ENCODE measurements at places on chromosomes 11 and 22.

DNA sequence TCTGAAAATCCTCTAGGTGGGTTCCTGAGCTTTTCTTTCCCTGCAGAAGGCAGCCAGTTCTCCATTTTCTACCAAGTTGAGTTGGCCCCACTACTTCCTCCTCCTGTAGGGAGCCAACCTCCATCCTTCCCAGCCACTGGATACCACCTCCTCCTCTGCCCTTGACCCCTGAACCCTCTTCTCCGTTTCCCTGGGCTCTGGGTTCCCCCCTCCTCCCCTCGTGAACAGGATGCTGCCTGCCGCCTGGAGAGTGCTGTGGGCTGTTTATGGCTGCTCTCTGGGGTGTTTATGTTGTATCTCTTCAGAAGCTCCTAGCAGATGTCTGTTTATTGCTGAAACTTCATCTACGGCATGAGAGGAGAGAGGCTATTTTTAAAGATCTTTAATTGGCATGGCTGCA, 8.6 kb downstream of the MICAL2 start:
- DNase-seq, result no peak

- DNase-seq, result no peak
Measured at GRCh38 chr11:84857746-84858145, 769.4 kb downstream of the DLG2 start.

GRCh38 chr11:82305123-82305522, 428.5 kb downstream of the FAM181B start:
- no peak for DNase-seq

- no peak for DNase-seq
Measured at GRCh38 chr22:23236440-23237184, 56.3 kb downstream of the BCR start.

DNA sequence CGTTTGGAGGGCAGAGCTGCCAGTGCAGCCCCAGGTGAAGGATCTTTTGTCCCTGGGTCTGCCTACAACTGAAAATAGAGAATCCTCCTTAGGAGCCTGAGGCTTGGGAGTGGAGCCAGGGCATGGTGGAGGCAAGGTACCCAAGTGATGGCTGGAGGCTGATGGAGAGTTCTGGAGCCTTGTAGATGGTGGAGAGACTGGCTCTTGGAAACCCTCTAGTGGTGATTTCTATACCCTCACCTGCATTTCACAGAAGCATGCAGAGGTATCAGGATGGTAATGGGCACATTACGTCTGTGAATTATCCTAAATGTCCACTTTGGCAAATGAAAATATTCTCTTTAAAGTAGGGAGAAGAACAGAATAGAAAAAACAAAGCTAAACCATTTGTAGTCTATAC, 44.4 kb downstream of the INSC start:
- DNase-seq, result peak; percentile 34

DNA sequence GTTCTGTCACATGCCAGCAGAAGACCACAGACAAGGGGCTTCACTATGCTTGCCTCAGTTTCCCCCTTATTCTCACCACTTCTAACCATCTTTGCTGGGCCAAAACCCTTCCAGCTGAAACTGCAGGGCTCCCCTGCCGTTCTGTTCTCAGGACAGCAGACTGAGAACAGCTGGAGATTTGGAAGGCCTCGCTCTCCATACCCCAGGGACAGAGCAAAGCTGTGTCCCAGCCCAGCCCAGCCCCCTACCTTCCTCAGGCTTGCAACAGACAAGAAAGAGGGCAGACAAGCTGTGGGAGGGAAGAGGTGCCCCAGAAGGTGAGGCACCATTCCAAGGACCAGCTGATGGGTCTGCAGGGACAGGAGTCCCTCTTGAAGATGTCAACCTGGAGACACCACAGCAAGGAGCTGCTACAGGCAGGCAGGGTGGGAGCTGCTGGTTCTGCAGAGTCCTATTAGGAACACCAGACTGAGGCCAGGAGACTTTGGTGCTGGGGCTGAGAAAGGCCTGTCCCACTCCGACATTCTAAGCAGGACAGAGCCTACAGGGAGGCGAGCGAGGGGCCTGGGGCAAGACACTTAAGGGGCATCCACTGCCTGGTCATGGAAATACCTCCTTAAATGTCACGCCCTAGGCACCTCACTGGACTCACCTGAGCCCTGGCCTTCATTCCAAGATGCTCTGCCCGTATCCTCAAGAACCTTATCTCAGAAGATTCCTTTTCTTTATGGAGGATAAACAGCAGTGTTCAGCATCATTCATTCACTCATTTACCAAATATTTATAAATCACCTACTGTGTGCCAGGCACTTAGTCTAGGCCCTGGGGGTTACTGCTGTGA, 6.9 kb downstream of the SCN2B start:
- no peak for DNase-seq

DNA sequence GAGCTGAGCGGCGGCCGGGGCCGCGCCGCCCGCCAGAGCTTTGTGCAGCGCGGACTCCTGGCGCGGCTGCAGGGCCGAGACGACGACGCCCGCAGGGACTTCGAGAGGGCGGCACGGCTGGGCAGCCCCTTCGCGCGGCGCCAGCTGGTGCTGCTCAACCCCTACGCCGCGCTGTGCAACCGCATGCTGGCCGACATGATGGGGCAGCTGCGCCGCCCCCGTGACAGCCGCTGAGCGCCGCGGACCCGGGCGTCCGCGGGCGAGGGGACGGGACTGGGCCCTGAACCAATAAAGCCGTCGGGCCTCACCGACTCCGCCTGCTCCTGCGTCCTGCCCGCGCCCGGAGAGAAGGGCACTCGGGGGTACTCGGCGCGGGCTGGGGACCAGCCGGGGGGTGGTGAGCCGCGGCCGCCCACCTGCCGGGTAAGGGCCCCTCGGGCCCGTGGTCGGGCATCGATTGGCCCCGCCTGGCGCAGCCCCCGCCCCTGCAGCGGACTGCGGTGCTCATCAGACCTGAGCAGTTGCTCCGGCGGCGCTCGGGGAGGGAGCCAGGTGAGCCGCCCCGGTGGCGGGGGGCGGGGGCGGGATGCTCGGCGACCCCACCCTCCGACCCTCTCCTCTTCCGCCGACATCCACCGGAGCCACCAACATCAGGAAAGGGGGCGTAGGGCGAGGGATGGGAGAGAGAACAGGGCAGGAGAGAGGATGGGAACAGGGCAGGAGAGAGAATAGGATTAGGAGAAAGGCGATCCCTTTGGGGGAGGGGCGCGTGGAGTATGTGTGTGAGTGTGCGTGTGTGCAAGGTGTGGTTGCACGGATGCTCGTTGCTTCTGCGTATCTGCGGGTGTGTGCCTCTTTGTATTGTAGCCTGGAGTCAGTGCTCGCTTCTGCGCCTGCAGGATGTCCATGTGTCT, at the start of gene TMEM25:
TSS of gene TMEM25 (plus strand) at position 510 of the 914 bp plus-strand sequence. CDS start 610 bp downstream, outside the sequence.
- peak; percentile 75 for DNase-seq

GRCh38 chr11:126355324-126355925, at the start of gene ST3GAL4:
Gene ST3GAL4 (plus strand): TSS chr11:126355686. CDS start chr11:126406156, 50,470 bp downstream.
- peak; percentile 85 for DNase-seq

- no peak for DNase-seq
Measured at GRCh38 chr11:101326141-101326540, 196.5 kb upstream of the PGR start.

GRCh38 chr11:116200564-116200963, 572.2 kb downstream of the BUD13 start:
- DNase-seq, result no peak
